ENCODE measurements at places on chromosomes 5 and 9.
A peak's percentile ranks its signal among the peaks of the same experiment; 100 is the strongest.

DNA sequence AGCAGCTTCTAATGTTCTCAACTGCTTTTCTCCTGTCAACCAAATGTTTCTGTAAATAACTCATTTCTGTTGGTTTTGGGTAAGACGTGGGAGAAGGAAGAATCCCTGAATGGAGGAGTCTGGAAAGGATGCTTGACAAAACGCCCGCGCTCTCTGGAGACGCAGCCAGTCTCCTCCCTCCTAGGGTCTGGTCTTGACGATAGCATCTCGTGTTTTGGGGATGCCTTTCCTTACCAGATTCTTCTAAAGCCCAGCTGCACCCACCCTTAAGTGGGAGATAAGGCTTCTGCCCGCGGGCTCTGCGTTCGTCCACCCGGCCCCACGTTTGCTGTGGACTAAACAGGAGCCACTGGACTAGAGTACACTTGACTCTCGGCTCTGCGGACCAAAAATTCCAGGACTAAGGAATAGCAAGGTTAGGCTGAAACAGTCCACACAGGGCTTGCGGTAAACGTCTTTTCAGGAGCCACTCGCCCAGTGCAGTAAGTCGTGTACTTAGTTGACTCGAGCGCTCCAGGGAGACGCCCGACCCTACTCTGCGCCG lies 491 bp upstream of the CTSL start:
- peak; percentile 56 for DNase-seq

DNA sequence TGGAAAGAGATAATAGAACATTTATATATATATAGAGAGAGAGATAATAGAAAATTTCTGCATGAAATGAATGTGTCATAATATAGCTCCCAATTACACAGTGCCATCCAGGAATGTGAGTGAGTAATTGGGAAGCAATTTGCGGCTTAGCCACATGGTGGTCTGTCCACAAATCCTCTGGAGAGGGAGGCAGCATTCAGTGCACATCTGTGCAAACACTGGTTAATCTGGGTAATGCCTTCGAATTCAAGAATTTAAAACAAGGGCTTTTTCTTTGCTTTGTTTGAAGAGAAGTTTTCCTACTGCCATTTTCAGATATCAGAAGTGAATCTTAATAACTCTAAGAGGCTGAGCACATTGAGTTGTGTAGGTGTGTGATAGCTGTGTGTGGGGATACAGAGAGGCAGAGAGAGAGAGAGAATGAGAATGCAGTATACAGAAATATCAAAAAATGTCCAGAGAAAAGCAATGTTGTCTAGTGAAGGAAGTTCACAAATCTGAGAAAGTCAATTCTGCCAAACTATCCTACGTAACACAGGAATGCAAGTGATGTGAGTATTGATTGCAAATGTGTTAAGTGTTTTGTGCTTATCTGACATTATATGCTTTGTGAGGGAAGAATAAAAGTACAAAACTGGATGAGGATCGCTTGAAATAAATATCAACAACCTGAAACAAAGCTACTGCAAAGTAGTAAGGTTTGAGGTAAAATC lies 134.6 kb downstream of the EDIL3 start:
- DNase-seq, result no peak

- no peak for DNase-seq
Observed at GRCh38 chr9:85895685-85896084, 45.3 kb upstream of the NAA35 start.

- no peak for DNase-seq
Observed at GRCh38 chr5:112823656-112824055, 37.4 kb upstream of the SRP19 start.

GRCh38 chr5:61719124-61719523 lies 387.1 kb downstream of the ZSWIM6 start:
- no peak for DNase-seq

DNA sequence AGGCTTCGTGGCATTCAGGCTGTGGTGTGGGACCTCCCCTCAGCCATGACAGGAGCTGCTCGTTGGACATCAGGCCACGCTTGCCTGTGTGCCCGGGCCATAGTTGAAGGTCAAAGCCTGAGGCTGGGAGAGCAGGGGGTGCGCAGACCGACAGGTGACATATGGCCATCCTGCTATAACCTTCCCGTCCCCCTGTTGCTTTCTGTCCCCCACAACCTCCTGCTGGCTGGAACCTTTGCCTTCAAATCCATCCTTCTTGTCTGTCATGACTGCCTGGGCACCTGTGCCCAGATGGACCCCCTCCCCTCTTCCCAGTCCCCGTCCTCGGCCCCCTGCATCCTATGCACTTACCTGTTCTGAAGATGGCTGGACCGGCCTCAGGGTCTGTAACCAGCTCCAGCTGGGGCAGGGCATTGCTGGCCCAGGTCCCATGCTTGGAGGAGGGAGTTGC lies 83.2 kb downstream of the WNK2 start:
- peak; percentile 25 for DNase-seq

DNA sequence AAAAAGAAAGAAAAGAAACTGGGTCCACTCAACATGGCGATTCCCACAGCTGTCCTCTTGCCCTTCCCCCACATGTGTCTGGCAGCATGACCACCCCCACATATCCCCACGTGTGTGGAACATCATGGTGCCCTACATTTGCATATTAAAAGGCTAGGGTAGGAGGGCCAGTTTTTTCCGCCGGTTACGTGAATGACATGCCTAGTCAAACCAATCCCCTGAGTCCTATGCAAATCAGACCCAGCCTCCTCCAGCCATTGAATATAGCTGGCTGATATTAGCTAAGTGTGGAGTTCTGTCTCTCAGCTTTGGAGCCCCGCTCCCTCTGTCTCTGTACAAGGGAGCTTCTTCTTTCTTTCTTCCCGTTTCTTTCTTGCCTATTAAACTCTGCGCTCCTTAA lies 33.0 kb upstream of the CCDC112 start:
- DNase-seq, result no peak

- DNase-seq, result no peak
Observed at GRCh38 chr9:95132366-95133324, 184.9 kb downstream of the FANCC start.

- DNase-seq, result peak; percentile 95
Observed at GRCh38 chr5:171420431-171421241, 1.2 kb downstream of the FGF18 start.

DNA sequence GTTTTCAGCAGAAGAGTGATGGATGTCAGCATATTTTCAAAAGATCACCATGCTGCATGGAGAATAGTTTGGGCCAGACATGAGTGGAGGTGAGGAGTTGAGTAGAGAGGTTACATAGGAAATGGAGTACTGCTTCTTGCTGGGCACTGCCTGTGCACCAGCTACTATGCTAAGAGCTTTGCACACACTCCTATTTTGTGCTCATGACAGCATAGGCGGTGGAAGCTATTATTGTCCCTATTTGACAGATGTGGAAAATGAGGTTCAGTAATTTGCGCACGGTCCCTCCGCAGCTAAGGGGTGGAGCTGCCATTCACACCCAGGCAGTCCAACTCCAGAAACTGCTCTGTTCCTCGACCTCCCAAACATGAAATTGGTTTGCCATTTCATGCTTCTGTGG lies 67.8 kb downstream of the ENTREP1 start:
- no peak for DNase-seq

GRCh38 chr9:134367791-134368490 lies 41.7 kb downstream of the RXRA start:
- no peak for DNase-seq

GRCh38 chr5:40033009-40033408 lies 608.2 kb upstream of the DAB2 start:
- no peak for DNase-seq

DNA sequence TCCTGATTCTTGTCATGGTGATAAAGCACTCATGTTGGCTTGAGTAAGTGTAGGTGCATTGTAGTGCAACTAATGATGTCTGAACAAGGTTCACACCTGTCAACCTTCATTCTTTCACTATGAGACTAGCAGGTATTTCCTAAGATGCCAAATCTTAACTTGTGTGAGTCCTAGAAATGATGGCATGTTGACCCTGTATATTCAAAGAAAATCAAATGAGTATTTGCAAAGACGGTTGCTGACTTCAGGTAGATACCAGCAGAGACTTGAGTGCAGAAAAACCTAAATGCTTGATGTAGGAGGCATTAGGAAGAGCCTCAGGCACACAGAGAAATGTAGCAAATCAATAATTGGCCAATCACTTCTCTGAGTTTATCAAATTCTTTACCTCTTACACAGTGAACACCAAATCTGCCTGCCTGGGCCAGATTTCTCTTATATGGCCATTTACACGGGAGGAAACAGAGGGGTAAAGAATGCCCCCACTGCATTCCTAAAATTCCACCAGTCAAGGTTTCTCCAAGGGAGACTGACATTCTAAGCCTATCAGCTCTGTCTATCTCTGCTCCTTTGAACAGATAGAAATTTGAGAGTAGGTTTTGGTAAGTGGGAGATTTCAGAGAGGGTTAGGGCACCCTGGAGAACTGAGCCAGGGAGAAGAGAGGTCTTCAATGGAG lies 488.6 kb upstream of the WWC1 start:
- DNase-seq, result no peak

DNA sequence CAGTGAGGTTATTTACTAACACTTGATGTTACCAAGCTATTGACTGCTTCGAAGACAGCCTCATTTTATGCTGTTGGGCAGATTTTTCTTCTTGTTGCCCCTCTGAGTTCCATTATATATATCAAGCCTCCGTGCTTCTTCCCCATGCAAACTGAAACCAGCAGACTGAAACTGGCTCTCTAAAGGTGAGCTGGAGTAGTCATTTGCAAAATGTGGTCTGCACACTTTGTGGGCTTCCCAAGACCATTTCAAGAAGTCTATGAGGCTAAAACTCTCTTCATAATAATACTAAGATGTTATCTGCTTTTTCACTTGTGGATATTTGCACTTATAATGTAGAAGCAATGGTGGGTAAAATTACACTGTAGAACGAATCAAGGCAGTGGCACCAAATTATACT lies 13.9 kb downstream of the SLC36A1 start:
- no peak for DNase-seq

GRCh38 chr5:161378701-161379100 lies 167.8 kb downstream of the GABRB2 start:
- DNase-seq, result no peak

DNA sequence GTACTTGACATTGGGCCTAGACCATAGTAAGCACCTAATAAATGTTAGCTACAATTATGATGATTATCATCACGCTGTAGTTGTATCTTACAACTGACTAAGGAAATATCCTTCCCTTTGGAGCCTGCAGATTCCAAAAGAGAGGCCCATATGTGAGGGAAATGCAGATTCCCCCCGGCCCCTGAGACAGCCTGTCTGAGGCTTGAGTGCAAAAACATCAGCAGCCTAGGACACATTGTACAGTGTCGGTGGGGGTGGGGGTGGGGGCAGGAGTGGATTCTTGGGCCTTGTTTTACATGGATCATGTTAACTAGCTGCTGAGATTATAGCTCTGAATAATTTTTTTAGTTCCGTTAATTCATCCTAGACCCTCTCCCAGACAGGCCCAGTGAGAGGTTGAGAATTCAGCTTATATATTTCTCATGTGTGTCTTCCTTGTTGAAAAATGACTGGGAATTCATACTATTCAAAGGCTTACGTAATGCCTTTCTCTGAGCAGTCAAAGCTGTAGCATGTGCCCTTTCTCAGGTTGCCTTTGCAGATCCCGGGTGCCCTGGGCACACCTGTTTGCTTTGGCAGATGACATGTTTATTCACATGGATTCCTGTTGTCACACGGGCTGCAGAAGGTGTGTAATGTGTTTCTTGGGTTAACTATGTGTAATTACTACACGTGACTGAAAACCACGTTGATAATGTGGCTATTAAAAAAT lies 262.8 kb downstream of the NR3C1 start:
- no peak for DNase-seq

DNA sequence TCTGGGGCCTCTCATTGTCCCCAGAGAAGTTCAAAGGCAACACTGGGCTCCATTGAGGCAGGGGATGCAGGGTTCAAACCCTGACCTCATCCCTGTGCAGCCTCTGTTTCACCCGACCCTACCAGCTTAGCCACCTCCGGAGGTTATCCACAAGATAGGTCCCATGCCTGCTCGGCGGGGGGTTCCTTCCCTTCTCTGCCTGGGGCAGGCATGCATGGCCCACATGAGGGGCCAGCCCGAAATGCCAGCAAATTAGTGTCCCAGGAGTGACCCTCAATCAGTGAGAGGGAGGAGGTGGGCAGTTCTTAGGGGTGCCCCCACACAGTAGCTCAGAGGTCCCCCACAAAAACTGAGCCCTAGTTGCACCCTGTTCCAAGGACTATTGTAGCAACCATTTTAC lies 24.8 kb upstream of the FUBP3 start:
- DNase-seq, result no peak

- no peak for DNase-seq
Observed at GRCh38 chr9:37566716-37567115, 9.5 kb downstream of the FBXO10 start.

DNA sequence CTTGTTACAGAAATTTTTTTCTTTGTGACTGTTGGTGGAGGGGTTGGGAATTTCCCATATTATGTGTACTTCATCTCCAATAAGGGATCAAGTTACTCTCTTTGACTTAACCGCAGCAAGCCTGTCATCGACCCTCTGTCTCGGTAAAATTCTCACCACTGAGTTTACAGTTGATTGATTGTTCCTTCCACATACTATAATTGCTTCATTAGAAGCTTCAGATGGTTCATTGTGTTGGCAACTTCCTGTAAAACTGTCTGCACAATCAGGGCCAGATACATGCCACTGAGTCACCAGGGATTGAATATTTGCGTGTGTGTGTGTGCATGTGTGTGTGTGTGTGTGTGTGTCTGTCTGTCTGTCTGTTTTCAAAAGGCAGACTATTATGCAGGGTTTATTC lies 176.6 kb downstream of the ZNF462 start:
- DNase-seq, result no peak

- DNase-seq, result no peak
Observed at GRCh38 chr5:141753971-141754713, 72.1 kb upstream of the ARAP3 start.

GRCh38 chr5:38603691-38604090 lies 47.2 kb upstream of the LIFR start:
- DNase-seq, result no peak

DNA sequence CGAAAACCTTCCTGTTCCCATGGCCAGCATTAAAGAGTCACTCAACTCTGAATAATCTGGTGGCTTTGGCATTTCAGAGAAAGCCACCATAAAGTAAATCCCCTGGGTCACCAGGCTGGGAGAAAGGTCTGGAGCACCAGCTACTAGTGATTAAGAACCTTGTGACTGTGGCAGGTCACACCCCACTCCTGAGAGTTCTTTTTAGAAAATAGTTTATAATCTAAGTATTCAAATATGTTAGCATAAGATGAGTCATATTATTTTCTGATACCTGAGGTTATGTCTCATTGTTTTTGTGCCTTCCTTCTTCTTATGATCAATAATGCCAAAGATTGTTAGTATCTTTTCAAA lies 351.7 kb downstream of the ARRDC3 start:
- no peak for DNase-seq

GRCh38 chr9:114878879-114879564 lies 51.4 kb downstream of the TNFSF8 start:
- no peak for DNase-seq

DNA sequence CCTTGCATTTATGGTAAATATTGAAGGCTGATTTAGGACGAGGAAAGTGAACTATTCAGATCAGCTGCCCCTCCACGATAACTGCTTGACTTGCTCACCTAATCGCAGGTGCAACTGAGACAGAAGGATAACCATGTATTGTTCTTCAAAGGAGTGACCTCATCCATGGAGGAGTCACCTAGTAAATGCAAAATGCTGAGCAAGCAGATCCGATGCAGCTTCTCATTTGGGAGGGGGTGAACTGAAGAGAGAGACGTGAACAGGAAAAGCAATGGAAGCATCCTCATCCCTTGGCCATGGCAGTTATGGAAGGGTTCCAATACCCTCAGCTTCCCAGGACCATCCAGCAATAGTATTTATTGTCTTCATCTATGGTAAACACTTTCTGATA lies 47.5 kb downstream of the RASGRF2 start:
- no peak for DNase-seq
